Kidney (tissue), 22 donors: ENCODE measurements at places on chromosomes 2 and 18.
A peak's percentile ranks its signal among the peaks of the same experiment; 100 is the strongest.

DNA sequence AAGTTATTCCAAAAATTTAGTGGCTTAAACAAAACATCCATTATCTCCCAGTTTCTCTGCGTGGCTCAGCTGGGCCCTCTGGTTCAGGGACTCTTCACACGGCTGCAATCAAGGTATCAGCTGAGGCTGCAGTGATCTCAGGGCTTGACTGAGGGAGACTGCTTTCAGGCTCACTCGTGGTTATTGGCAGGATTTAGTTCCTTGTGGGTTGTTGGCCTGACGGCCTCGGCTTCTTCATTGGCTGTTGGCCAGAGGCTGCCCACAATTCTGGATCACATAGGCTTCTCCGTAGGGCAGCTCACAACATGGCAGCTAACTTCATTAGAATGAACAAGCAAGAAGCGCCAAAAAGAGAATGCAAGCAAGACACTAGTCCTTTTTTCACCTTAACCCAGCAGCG, 90.1 kb downstream of the ABI2 start:
- DNase-seq: no peak

GRCh38 chr2:218290316-218291261, 1.7 kb downstream of the TMBIM1 start:
- no peak for DNase-seq

DNA sequence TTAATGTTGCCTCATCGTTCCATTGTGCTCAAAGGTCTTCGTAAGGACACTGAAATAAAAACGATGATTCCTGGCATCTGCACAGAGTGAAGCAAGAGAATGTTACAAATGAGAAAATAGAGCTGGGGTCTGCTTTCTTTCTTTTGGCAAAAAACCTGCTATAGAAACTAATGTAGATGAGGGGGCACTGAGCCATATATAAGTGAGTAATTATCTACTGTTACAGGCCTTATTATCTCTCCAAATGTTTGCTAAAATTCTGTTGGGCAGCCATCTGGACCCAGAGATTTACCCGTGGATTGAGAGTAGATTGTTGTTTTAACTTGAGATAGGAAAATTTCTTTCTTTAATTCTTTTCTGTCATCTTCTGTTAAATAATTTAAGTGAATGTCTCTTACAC, 472.5 kb upstream of the PIK3C3 start:
- no peak for DNase-seq

- DNase-seq: peak; percentile 30
Observed at GRCh38 chr2:181810823-181811695, 80.5 kb upstream of the ITPRID2 start.

DNA sequence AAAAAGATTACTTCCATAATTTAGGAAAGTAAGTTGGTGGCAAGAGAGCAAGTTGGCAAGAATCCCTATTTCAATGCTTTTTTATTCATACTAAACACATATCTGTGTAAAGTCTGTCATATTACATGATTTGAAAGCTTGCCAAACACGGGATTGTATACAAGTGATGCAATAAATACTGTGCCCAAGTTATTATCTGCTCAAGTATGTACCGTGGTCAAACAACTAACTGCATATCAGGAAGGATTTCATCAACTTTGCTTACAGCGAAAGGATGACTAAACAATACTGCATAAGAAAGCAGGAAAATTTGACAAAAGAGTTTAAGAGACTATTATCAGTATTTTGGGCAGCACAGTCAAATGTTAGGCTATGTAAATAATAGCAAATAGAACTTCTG, 69.6 kb upstream of the SCN1A start:
- DNase-seq: no peak

DNA sequence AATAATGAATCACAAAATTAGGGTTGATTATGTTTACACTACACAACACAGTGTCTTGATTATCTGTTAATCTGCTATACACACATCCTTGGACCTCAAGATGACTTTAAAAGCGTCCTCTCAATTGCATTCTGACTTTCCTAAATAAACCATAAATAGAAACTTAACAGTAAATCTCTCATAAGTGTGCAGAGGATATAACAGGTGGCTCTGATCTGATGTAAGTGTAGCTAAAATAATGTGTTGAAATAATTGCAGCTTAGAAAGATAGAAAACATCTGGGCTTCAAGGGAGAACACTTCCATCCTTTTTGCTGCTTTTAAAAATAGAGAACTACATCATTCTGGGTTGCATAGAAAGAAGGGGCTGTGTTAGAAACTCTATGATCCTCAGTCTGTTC, 78.4 kb upstream of the EFEMP1 start:
- DNase-seq: peak; percentile 80
